ENCODE measurements at places on chromosomes 13 and 19. TPM values are rescaled to one million over a fixed set of nuclear protein-coding genes. Genes with fewer than 3 reads are reported as not detected.
A peak's percentile ranks its signal among the peaks of the same experiment; 100 is the strongest.

DNA sequence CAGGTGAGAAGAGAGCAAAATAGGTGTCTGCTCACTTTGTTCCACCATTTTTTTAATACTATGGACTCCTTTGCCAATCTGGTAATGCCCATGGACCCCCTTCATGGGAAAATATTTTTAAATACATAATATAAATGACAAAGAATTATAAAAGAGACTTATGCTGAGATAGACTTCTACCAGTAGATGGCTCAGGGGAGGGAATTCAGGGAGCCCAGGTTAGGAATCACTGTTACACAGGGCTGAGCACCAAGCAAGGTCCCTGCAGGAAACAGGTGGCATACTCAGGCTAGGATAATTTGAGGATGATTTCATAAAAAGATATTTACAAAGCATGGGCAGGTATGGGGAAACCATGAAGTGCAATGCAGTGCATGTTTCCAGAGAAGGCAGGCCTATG lies 525.9 kb downstream of the FGF9 start:
- no peak for DNase-seq

DNA sequence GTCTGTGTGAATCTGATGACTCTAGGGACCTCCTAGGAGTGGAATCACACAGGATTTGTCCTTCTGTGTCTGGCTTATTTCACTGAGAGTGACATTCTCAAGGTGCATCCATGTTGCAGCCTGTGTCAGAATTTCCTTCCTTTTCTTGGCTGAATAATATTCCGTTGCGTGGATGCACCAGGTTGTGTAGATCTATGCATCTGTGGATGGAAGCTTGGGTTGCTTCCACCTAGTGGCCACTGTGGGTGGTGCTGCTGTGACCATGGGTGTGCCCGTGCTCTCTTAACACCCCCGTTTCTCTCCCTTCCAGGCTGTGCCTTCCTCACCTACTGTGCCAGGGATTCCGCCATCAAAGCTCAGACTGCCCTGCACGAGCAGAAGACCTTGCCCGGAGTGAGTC lies 26.2 kb downstream of the CELF5 start:
- peak; percentile 53 for DNase-seq

DNA sequence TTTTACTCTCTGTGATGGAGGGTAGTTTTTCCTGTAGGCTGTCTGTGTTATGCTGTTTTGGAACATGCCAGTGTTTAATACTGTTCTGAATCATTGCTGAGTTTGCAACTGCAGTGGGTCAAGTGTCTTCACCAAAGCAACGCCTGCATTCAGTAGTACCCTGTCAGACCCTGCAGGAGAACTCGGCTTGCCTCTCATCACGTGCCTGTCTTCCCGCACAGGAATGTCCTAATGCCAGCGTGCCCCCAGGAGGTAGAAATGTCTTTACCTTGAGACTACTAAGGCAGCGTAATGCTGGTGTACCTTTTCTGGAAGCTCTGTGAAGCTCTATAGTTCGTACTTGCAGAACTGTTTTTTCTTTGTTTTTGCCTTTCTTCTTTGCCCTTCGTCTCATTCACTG lies 42.3 kb downstream of the POLR1D start:
- no peak for DNase-seq

PSG2 gene
- not detected for total RNA-seq

DNA sequence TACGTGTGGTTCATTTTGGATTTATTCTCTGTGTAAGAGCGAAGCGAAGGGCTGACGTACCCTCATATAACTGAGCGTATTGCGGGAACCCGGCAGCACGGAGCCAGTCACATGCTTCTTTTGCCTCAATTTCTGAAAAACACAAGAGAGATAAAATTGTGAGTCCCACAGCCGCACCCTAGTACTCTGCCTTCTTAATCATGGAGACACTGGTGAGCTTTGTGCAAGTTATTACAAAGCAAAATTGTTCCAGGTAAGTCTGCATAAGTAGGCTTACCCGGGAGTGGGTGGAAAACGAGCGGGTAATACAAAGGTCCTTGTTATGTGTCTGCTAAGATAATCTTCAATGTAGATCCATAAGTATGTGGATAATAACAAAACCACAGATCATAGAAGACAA lies 118.1 kb downstream of the STARD13 start:
- DNase-seq, result peak; percentile 96

GRCh38 chr19:40035996-40036395 lies 20.0 kb downstream of the ZNF780B start:
- no peak for DNase-seq

DNA sequence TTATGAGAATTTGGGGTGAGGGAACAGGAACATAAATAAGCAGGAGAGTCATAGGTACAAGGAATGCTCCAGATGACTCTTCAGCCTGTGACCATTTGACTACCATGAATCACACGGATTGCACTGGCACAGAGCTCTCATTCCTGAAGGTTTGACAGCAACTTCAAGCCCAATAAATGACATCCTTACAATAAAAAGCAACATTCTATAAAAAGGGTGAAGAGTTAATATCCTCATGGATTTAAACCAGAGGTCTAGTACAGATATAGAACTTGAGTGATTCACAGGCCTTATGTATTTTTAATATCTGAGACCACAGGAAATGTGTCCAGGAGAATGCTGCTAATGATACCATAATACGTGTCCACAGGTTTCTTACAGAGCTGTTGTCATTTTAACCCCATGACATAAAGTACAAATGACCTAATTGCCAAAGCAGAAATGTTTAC lies 158.1 kb downstream of the IRS2 start:
- DNase-seq, result no peak

DNA sequence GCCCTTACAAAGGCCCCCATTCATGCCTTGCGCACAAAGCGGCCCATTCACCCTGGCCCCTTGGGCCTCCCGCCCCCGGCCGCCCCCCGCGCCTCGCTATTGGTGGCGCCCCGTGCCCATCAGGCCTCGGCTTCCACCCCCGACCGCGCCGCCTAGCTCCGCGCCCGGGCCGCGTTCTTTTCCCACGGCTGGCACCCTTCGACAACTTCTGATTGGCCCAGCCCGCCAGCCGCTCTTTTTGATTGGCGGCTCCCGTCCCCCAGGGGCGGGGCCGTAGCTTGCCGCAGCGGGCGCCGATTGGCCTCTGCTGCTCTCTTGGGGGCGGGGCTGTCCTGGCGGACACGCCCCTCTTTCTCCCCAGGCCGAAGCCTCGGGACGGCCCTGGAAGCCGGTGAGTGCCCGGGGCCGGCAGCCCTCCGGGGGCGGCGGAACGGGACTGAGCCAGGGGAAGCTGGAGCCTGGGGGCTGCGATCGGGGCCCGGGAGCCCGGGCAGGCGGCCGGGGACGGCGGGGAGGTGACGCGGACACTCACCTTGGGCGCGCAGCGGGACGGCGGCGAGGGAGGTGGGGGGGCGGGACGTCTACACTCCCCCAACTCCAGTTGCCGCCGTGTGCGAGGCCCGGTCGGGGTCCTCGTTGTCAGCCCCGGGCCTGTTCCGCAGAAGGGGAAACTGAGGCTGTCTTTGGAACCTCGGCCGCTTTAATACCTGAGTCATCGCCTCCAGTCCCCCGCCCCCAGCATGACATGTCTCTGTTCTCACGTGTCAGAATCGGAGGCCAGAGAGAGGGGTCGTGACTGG lies at the start of gene MYH14:
Gene MYH14 (plus strand): TSS at position 342 of the 800 bp plus-strand sequence. CDS start 6,744 bp downstream, outside the sequence.
- peak; percentile 97 for DNase-seq

C13orf42 gene
- total RNA-seq, result not detected

ZNF837 gene
- 0.40 TPM for total RNA-seq

IL11 gene
- total RNA-seq, result not detected

GJA3 gene
- total RNA-seq, result 16.0 TPM

- no peak for DNase-seq
These were observed 74.2 kb downstream of the SPACA7 start for GRCh38 chr13:112450118-112450903.

DNA sequence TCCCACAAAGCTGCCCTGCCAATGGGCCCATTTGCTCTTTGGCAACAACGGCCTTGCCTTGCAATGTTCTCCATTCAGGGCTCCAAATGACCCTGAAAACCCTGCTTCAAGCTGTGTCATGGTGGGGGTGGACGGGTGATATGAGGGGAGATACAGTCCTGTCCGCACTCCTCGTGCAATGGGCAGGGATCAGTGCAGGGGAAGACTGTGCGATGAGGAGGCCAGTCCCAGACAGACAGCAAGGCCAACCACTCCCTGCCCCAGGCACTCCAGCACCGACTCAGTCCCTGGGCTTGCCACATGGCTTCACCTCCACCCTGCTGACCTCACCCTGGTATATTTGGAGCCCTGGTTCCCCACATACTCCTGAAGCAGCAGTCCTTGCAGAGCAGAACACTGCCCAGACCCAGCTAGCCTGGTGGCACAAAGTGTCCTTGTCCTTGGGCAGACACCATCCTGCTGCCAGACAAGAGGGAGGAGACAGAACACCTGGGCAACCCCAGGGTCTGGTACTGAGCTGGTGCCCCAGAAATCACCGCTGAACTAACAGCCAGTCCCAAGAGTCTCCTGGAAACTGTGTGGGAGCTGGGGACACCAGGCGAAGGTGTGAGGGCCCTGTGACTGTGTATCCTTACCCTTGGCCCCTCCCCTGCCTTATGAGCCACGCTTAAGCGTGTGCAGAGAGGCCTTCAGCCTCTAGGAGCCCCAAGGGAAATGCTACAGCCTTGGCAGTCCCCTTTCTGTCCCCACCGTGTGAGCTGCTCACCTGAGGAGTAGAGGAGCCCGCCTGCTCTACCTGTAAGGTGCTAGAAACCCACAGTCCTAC lies 9.1 kb upstream of the SLC35E1 start:
- no peak for DNase-seq

GRCh38 chr19:50573741-50574461 lies 5.7 kb upstream of the LRRC4B start:
- no peak for DNase-seq

DNA sequence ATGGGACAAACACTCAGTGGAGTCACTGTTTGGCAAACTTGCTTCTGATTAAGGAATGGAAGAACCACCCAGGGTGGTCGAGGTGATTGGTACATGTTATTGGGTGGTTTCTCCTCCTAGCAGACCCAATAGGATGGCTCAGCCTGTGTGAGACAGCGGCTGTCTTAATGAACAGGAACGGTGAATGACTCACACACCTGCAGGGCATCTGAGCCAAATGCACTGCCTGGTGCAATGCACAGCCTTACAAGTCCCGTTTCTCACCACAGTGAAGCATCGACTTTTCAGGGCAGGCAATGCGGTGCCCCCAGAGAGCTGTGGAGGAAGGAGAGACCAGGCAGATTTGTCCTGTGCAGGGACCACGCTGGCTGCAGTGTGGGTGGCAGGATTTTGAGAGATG lies 238.5 kb downstream of the FGF9 start:
- no peak for DNase-seq

DNA sequence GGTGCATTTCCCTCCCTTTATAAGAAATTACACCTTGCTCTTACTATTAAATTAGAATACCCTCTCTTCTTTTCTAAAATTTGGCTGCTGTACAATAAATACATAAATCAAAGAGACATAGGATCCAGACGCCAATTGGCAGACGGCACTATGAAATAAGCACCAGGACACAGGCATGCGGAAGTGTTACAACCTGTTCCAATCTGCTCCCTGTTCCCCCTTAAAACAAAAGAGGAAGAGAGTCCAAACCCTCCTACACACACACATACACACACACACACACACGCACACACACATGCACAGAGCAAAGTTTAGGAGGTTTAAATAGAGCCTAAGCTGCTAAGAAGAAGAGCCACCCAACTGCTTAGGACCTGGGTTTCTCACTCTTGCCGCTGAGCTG lies 75.6 kb upstream of the ZNF507 start:
- no peak for DNase-seq

TIMM13 gene
- total RNA-seq, result 48.9 TPM

- no peak for DNase-seq
These were observed 1882.6 kb downstream of the PCDH9 start for GRCh38 chr13:65347420-65348030.

DNA sequence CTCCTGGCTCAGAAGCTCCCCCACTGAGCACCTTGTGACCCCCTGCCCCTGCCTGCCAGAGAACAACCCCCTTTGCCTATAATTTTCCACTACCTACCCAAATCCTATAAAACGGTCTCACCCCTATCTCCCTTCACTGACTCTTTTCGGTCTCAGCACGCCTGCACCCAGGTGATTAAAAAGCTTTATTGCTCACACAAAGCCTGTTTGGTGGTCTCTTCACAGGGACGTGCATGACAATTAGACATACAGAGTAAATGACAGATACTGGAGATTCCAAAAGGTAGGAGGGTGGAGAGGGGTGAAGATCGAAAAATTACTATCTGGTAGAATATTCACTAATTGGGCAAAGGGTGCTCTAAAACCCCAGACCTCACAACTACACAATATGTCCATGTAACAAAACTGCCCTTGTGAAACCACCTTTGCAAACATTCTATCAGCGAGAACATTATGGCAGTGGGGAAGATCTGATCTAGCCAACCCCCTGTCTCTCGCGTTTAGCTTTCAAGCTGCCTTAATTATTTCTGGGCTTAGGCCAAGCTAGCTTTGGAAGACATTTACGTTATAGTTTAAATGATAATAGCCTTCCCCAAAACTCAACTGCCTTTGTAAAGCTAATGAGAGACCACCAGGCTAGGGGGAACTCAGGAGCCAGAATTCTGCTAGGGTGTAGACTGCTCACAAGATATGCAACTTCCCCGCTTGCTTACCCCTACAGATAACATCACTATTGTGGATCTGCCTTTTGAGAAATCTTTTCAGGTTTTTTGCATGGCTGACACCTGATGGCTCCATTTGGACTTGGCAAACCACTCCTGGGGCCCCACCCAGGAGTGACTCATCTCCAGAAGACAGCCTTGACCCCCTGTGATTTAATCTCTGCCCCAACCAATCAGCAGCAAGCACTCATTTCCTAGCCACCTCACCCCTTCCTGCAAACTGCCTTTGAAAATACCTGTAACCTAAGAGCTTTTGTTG lies 1534.0 kb upstream of the SPRY2 start:
- DNase-seq, result no peak

RNF6 gene
- total RNA-seq, result 55.1 TPM

FUT1 gene
- total RNA-seq, result 0.16 TPM

- DNase-seq, result no peak
These were observed 7.0 kb upstream of the MAMSTR start for GRCh38 chr19:48726556-48726955.

ZNF559 gene
- 18.8 TPM for total RNA-seq

DNA sequence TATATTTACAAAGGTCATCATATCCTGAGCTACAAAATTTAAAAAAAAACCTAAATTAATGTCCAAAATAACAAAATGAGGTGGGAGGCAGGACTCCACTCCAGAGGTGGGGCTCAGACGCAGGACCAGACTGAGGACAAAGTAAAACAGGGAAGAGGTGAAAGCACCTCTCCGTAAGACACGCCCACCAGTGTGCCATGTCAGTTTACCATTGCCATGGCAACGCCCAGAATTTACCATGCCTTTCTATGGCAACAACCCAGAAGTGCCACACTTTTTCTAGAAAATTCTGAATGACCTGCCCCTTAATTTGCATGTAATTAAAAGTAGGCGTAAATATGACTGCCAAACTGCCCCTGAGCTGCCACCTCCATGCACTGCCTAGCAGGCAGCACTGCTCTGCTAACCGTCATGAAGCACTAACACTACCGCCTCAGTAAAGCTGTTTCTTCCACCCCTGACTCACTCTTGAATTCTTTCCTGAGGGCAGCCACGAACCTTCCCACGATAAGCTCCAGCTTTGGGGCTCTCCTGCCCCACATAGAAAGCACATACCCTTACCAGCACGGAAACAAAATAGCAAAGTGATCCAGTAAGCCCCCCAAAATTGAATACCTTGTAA lies 22.3 kb upstream of the PDCD5 start:
- DNase-seq, result no peak

LILRA1 gene
- total RNA-seq, result not detected

LYL1 gene
- total RNA-seq, result not detected

All from SK-MEL-5 (cell line).